ENCODE measurements at places on chromosomes 2 and 18.

- DNase-seq: no peak
These were observed 228.5 kb upstream of the SMIM21 start for GRCh38 chr18:75656035-75656434.

GRCh38 chr18:11802158-11802557, 49.1 kb upstream of the CHMP1B start:
- DNase-seq: no peak

DNA sequence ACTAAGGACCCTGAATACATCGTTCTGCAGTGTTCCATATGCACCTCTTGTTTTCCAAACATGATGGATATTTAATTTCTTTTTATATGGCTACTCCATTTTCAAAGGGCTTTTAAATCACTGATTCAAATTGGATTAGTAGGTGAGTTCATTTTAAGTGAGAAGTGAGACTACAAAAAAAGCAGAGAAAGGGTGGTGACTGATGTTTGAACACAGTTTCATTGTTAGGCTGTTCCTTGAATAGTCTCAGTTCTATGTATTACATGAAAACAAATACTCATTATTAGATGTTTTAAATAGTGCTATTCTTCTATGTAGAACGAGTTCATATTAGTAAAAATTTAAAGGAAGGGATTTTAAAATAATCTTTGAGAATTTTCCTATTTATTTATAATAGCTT, 72.7 kb upstream of the STON1 start:
- DNase-seq: no peak

- no peak for DNase-seq
These were observed 54.4 kb downstream of the TRAPPC12 start for GRCh38 chr2:3433776-3434400.

DNA sequence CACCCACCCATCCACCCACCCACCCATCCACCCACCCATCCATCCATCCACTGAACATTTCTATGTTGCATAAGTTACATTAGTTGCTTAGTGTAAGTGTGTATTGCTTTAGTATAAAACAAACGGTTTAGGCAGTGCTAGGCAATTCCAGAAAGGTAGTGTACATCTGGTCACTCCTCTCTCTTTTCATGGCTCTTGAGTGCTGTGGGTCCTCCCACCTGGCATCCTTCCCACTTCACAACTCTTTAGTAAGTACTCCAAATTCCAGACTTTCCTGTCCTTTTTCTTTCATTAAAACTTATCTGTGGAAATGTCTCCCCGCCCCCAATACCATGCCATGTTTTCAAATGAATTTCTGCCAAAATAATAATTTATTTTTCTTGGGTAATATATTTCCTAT, 122.5 kb downstream of the PLEKHM3 start:
- DNase-seq: no peak

DNA sequence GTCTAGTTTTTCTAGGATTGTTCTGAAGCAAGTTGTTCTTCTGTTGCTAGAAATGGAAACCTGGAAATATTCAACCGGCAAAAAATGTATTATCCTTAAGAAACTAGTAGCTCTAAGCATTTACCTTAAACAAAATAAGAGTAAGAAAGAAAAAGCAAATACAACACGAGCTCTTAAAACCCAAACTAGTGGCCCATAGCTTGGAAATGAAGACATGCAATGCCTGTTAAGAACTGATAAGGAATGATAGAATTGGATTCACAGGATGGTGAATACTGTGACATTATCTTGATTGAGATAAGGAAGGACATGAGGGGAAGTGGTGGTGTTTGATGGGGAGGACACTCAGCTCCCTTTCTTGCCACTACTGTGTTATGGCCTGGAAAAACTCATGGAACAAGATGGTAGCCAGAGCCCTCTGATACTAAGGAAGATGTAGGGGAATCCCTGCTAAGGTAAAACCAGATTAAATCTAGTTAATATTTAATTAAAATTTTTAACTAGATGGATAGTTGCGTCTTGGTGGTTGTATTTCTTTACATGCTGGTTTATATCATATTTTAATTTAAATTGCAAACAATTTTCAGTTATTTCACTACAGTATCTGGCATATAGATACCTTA, 193.8 kb downstream of the LPIN1 start:
- no peak for DNase-seq

DNA sequence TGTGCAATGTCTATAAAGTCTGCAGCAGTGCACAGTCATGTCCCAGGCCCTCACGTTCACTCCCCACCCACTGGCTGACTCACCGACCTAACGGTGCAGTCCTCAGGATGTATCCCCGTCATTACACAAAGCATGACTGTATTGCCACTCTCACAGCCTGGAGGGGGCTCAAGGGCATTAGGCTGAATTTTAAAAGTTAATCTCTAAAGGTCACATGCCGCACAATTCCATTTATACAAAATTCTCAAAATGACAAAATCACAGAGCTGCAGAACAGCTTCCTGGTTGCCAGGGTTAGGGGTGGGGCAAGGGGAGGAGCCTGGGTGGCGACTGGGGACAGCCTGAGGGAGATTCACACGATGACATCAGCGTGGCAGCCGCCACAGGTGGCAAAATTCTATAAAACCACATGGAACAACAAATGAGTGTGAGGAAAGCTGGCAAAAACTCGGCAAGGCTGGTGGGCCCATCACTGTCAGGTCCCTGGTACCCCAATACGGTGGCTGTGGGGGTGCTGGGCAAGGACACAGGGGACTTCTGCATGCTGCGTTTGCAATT, 97.6 kb downstream of the NDUFA10 start:
- no peak for DNase-seq

DNA sequence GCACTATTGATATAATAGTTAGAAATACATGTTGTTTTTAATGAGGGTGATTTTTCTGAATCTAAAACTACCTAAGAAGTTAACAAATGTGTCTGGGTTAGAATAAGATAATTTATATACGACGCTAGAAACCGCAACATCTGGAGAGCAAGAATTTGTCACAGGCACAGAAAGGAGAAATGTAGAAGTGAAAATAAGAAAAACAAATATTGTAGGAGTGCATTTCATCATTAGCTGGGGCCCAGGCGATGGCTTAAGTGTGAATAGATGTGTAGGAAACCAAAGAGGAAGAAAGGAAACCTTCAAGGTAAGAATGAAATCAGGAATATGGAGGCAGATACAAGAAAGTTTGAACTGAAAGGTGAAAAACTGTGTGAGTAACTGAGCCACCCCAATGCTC, 90.3 kb downstream of the LRP2 start:
- DNase-seq: no peak

- peak; percentile 16 for DNase-seq
These were observed 499.9 kb upstream of the SPHKAP start for GRCh38 chr2:228681426-228681825.

DNA sequence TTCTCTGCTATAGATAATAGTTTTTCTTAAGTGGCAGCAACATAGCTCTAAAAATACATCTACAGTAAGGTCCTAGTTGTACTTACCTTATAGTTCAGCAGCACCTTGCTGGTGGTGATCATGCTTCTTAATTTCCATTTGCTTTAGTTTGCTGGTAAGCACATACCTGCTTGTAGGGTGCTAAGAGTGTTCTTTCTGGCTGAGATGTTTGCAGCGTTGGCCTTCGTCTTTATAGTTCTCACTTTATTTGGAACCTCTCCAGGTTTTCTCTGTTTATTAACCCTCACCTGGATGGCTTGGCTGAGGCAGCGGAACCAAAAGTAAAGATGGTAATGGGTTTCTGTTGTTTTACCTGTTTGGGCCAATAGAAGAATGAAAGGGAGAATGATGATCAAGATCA, 123.6 kb upstream of the EFEMP1 start:
- DNase-seq: no peak

GRCh38 chr2:172098650-172099471, 3.8 kb downstream of the DLX2 start:
- DNase-seq: peak; percentile 69

DNA sequence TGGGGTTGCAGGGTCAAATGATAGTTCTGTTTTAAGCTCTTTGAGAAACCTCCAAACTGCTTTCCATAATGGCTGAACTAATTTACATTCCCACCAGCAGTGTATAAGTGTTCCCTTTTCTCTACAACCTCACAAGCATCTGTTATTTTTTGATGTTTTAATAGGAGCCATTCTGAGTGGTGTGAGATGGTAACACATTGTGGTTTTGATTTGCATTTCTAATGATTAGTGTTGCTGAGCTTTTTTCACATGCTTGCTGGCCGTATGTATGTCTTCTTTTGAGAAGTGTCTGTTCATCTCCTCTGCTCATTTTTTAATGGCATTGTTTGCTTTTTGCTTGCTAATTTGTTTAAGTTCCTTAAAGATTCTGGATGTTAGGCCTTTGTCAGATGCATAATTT, 107.7 kb downstream of the PDE11A start:
- DNase-seq: no peak

GRCh38 chr2:20446255-20446916, 488 bp upstream of the RHOB start:
- DNase-seq: no peak
